ENCODE measurements at places on chromosomes 7 and 10.

GRCh38 chr7:111081546-111082267, 9.2 kb upstream of the LRRN3 start:
- DNase-seq = no peak

GRCh38 chr7:121032645-121033460, 44.3 kb downstream of the CPED1 start:
- no peak for DNase-seq

- no peak for DNase-seq
Observed at GRCh38 chr7:108308903-108309302, 147.3 kb downstream of the NRCAM start.

GRCh38 chr10:17872191-17873091, 63.3 kb downstream of the MRC1 start:
- DNase-seq = no peak

- DNase-seq = no peak
Observed at GRCh38 chr7:56033671-56034432, 17.4 kb downstream of the PSPH start.

- no peak for DNase-seq
Observed at GRCh38 chr10:77357185-77357584, 280.4 kb downstream of the KCNMA1 start.

- DNase-seq = no peak
Observed at GRCh38 chr10:6995341-6995740, 415.3 kb upstream of the PRKCQ start.

- DNase-seq = no peak
Observed at GRCh38 chr10:86703176-86703575, 34.9 kb downstream of the LDB3 start.

DNA sequence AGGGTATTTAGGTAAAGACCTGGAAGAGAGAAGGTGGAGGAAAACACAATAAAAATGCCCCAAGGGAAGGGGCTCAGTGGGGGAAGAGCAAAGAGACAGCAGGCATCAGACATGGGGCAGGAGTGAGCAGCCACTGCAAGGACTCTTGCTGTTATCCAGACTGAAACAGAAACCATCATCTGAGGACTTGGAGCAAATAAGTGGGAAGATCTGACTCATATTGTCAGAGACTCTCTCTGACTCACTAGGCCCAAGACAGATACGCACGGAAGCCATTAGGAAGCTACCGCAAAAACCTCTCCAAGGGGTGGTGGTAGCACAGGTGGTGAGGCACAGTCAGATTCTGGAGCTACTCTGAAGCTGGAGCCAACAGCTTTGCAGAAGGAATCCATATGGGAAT, 110.7 kb downstream of the RNF32 start:
- no peak for DNase-seq

GRCh38 chr10:63414481-63415260, 51.1 kb downstream of the JMJD1C start:
- no peak for DNase-seq

DNA sequence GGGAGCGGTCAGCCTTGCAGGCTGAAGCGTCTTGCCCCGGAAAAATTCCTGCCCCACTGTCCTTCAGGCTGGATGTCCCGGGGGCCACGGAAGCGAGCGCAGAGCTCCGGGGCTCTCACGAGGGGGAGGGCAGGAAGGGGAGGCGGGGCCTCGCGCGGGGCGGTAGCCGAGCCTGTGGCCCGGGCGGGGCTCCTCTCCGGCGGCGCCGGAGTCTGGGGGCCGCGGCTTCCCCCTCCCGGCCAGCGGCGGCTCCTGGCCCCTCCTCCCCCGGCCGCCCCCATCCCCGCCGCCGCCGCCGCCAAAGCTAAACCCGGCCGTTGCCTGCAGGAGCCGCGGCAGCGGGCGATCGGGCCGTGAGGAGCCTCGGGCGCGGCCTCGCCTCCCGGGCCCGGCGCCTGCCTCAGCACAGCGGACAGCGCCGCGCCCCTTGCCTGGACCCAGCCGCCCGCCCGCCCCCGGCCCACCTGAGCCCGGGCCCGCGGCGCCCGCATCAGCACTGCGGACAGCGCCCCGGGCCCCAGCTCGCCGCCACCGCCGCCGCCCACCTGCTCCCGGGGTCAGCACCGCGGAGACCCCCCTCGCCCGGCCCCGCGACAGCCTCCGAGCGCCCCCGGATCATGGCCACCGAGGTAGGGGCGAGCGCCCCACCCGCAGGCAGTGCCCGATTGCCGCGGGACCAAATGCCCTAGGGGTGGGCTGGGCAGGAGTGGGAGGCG, at the start of gene GOLGA7B:
TSS of gene GOLGA7B (plus strand) at position 157 of the 716 bp plus-strand sequence. CDS start at position 618, 461 bp downstream.
- no peak for DNase-seq

DNA sequence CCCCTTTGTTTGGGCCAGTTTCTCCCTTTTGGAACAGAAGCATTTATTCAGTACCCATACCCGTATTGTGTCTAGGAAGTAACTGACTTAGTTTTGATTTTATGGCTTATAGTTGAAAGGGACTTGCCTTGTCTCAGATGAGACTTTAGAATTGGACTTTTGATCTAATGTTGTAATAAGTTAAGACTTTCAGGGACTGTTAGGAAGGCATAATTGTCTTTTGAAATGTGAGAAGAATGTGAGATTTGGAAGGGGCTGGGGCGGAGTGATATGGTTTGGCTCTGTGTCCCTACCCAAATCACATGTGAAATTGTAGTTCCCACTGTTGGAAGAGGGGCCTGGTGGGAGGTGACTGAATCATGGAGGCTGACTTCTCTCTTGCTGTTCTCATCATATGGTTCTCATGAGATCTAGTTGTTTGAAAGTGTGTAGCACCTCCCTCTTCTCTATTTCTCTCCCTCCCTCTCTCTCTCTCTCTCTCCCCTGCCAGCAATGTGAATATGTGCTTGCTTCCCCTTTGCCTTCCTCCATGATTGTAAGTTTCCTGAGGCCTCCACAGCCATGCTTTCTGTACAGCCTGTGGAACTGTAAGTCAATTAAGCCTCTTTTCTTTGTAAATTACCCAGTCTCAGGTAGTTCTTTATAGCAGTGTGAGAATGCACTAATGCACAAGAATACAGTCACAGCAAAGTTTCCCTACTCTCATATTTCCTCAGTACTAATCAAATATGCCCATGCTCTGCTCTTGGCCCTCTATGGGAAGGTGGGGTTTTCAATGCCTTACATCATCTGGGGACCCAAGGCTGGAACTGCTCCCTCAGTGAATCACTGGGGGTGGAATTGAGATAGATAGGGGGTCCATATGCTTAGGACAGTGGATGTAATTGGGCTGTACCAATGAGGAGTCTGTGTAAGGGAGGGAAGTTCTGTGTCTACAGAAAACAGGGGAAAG, 17.2 kb upstream of the AKR1C1 start:
- DNase-seq = no peak

- no peak for DNase-seq
Observed at GRCh38 chr10:23557777-23558176, 118.9 kb downstream of the OTUD1 start.

DNA sequence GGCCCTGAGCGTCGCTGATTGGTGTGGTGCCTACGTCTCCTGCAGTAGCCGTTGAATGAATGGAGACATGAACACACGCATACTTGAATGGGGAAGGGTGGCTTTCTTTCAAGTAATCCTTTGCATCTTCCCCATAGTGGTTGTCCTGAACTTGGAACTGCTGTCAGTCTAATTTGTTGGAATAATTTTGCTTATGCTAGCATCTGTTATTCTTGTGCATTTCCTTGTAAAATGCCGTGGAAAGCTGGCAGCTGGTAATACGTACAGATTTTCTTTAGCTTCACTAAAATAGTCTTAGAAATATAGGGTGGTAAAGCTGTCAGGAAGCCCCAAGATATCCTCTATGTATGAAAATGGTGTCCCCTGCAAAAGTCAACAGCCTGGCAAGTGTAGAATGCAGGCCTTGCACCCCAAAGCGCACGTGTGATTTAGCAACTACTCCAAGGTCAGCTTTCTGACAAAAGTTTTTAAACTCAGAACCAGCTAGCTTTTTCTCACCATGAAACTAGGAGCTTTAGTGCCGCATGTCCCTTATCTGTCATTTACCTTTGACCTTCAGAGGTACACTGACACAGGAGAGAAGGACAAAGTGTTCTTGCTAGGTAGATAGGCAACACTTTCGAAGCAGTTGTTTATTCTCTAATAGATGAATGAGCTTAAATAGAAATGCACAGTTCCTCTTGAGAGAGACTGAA, 70.8 kb downstream of the RBM33 start:
- no peak for DNase-seq

GRCh38 chr10:103734731-103735130, 120.6 kb downstream of the SH3PXD2A start:
- DNase-seq = no peak

DNA sequence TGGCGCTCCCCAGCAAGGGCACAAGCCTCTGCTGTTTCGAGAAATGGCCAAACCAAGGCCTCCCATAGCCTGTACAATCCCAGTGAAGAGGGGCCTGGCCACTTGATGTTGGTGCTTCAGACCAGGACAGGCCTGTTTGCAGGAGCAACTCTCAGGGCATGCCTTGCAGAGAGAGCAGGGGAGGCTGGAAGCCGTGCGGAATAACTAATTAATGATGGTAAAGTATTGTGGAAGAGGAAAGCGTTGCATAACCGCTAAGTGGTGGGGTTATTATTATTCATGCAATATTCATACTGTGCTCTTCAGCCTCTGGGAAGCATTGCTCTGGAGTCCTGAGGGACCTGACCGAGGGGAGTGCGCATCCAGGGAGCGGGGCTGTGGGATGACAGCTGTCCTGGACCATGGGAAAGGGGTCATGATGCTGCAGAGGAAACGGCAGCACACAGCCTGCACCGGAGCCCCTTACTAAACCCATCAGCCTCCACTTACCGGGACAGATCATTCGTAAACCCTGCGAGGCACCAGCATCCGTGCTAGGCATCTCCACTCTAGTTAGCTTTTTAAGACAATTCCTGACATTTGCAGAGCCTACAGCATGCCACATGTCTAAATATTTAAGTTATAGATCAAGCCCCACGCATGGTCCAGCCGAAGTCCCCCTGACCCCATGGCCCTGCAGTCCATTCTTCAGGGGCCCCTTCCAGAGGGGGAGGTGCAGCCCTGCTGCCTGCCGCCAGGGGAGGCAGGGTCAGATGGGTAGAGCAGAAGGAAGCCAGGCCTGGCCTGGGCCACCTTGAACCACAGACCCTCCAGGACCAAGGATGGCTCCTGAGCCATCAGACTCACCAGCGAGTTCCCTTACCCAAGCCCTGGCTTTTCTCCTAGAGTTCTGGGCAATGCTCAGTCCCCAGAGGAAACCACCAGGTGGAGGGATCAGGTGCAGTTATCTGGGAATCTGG, 11.6 kb downstream of the TMEM273 start:
- DNase-seq = no peak

- no peak for DNase-seq
Observed at GRCh38 chr10:110074758-110075671, 67.2 kb downstream of the ADD3 start.

- DNase-seq = no peak
Observed at GRCh38 chr7:123209786-123210185, 10.0 kb upstream of the SLC13A1 start.

- DNase-seq = no peak
Observed at GRCh38 chr7:98907570-98907969, 29.2 kb downstream of the TRRAP start.

DNA sequence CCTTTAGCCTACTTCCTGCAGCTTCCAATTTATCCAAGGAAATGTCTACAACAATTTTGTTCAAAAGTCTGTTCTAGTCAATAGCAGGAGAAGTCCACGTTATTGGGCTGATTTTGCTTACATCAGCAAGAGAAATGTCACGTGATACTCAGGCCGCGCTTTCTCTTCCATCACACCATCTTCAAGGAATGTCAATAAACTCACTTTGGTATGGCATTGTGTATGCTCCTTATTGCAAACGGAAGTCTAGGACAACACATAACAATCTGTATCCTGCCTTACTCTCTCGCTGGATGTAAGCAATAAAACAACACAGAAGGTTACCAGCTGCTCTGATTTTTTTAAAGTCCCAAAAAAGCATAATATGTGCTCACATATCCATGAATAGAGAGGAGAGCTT, 17.1 kb upstream of the STK17A start:
- DNase-seq = no peak

- DNase-seq = no peak
Observed at GRCh38 chr10:59314268-59314667, 48.1 kb downstream of the FAM13C start.

- DNase-seq = no peak
Observed at GRCh38 chr7:67764289-67764688, 767.7 kb downstream of the TYW1 start.

- no peak for DNase-seq
Observed at GRCh38 chr7:103679151-103680132, 233.4 kb upstream of the SLC26A5 start.

DNA sequence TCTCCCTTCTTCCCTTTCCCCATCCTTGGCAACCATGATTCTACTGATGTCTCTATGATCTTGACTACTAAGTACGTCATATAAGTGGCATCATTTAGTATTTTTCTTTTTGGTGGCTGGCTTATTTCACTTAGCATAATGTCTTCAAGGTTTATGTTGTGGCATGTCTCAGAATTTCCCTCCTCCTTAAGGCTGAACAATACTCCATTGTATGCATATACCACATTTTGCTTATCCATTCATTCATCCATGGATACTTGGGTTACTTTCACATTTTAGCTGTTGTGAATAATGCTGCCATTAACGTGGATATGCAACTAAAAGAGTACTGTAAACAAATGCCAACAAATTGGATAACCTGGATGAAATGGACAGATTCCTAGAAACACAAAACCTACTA, 60.8 kb downstream of the BMPR1A start:
- DNase-seq = no peak

DNA sequence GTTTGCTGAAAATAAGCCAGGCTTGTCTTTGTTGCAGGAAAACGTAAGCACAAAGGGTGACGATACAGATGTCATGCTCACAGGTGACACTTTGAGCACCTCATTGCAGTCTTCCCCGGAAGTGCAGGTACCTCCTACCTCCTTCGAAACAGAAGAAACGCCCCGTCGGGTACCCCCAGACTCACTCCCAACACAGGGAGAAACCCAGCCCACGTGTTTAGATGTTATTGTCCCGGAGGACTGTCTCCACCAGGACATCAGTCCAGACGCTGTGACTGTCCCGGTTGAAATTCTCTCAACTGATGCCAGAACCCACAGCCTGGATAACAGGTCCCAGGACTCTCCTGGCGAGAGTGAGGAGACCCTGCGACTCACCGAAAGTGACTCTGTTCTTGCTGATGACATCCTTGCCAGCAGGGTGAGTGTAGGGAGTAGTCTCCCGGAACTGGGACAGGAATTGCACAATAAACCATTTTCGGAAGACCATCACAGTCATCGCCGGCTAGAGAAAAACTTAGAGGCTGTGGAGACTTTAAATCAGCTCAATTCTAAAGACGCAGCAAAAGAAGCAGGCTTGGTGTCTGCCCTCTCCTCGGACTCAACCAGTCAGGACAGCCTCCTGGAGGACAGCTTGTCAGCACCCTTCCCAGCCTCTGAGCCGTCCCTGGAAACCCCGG, 18.3 kb upstream of the BHLHA15 start:
- no peak for DNase-seq

DNA sequence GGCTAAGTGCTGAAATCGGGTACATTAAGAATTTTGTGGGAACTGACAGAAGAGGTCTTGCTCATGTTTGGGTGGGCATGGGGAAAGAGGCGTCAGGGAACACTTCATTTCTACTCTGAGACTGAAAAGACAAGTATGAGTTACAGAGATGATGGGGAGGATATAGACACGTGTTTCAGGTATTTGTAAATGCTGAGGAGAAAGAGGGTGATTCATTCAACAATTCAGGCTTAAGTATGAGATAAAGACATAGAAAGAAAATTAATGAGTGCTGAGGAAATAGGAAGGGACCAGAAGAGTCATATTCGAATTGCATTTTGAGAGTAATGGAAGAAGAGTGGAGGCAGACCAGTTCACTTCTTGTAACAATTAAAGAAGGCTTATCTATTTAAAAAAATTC, 143.6 kb downstream of the HBP1 start:
- DNase-seq = no peak

- DNase-seq = no peak
Observed at GRCh38 chr10:68470300-68470699, 1.5 kb downstream of the DNA2 start.

- DNase-seq = no peak
Observed at GRCh38 chr7:135792866-135793265, 44.3 kb upstream of the FAM180A start.

All from omental fat pad (tissue), 4 donors.